ENCODE measurements at places on chromosomes 2 and 18. TPM values are rescaled to one million over a fixed set of nuclear protein-coding genes. Genes with fewer than 3 reads are reported as not detected.
A peak's percentile ranks its signal among the peaks of the same experiment; 100 is the strongest.

DNA sequence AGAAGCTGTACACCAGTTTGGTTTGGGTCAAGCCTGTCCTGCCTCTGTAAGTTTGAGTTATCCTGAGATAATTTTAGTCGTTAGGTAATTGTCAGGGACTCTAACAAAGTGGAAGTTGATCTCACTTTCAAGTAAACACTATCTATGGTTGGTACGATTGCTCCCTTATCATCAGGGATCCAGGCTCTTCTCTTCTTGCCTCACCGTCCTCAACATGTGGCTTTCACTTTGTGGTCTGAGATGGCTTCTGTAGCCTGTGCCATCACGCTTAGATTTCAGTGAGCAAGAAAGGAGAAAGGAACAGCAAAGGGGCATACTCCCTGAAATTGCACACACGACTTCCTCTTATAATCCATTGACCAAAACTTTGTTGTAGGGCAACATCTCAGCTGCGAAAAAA lies 115.6 kb downstream of the CTAGE1 start:
- no peak for DNase-seq

DNA sequence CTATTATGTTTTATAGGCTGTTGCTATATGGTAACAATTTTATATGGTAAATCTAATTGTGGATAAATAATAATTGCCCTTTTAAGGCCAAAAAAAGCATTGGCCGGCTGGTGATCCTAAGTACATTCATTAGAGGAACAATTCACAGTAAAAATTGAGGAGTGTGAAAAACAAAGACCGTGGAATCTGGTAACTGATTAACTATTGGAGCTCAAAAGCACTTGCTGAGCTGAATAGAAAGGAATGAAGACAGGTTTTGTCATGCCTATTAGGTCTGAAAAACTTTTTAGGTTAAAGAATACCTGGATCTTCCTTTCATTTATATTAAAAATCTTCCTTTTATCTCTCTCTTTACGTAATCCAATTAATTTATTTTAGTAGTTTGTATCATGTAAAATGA lies 18.5 kb upstream of the RBBP8 start:
- no peak for DNase-seq

DNA sequence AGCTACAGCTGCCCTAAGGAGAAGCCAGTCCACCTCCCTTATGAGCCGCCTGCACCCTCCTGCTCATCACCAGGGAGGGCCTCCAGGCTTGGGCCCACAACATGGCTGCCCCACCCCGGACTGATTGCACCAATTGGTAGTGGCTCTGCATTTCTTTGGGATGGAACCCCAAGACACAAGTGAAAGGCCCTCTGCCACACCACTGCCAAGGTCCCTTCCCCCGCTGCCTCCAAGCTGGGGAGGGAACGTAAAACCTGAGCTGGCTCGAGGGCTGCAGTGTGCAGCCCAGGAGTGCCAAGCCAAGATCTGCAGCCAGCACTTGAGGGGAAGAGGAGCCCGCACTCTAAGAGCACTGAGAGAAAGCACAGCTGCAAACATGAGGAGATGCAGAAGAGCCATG lies 97.3 kb downstream of the EFEMP1 start:
- no peak for DNase-seq

- no peak for DNase-seq
Observed at GRCh38 chr18:41992703-41993102, 37.7 kb downstream of the PIK3C3 start.

DNA sequence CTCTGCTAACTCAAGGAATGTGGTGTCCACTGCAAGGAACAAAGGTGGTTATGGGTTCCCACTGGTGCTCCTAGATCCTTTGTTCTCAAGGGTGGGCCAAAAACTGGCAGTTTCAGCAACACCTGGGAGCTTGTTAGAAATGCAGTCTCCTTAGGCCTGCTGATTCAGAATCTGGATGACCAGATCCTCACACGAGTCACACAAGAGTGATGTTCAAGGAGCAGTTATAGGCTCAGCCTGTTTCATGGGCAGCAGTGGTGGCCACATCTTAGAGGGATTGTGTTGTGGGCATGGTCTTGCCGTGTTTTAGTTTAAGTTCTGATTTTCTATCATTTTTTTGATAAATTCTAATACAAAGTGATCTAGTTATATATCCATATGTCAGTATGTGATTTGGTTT lies 28.7 kb upstream of the MGAT5 start:
- no peak for DNase-seq

DNA sequence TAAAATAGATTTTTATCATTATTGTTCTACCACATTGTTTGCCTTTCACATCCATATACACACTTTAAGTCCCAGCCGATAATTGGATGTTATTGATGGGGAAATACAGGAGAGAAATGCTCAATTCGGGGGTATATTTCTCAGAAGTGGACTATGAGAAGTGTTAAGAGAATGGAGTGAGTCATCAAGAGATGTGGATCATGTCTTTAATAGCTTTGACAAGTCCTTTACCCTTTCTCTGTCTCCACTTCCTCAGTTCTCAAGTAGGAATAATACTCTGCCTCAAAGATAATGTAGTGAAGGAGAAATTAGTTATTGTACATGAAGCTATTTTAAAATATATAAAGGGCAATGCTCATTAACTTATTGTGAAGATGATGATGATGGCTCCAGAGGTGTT lies 1017.6 kb upstream of the PIK3C3 start:
- DNase-seq: no peak

DNA sequence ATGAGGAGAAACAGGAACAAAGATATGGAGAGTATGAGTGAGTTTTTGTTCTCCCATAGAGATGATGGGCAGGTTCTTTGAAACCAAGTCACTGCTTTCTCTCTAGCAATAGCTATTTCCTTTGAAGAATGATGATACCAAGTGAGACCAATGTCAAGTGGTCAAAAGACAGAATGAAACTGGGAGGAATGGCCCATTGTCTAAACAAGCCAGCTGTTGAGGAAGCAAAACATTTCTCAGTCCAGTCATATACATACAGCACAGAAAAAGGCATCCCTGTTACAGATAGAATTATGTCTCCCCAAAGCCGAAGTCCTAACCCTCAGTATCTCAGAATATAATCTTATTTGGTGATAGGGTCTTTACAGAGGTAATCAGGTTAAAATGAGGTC lies 66.1 kb upstream of the EPC2 start:
- DNase-seq: no peak

GRCh38 chr2:127086990-127087790 lies 19.8 kb downstream of the BIN1 start:
- peak; percentile 50 for DNase-seq

- no peak for DNase-seq
Observed at GRCh38 chr2:111143107-111143842, 22.6 kb downstream of the BCL2L11 start.

DNA sequence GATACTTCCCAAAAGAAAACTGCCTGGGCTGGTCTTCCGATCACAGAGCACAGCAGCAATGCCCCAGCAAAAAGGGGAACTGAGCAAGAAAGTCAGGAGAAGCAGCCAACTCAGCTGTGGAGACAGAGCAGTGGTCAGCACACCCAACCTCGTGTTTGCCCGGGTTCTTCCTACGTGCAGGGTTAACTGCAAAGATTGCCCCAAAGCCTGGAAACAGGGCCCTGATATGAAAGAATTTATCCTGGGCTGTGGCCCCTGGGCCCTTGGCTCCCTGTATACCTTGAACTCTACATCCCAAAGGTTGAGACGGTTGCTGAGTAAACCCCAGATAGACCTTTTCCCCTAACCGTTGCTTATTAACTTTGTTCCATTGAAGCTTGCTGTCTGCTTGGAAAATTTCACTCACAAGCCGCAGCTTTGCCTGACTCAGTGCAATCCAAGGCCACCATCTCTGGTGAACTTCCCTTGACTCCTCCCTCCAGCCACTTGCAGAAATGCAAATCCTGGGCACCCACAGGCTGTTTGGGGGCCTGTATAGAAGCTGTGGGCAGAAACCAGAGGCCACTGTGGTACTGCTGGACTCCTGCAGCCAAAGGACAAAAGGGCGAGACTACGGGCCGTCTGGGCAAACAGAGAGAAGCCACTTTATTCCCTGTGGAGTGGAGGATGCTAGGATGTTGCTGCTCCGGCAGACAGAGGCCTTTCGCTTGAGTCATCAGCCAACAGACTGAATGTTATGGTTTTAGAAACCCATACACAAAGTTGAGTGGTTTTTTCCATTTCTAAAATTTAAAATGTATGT lies 18.2 kb downstream of the NRP2 start:
- peak; percentile 92 for DNase-seq

DNA sequence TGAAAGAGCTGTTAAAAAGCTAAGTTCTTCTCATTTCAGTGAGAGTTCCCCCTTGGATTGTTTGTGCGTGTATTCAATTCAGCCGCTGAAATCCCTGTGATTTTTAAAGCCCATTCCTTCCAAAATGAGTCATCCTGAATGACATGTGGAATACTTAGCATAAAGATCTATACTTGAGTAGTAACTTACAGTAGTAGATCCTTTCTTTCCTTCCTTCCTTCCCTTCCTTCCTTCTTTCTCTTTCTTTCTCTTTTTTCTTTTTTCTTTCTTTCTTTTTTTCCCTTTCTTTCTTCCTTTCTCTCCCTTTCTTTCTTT lies 18.2 kb upstream of the SOX11 start:
- DNase-seq: no peak

DNA sequence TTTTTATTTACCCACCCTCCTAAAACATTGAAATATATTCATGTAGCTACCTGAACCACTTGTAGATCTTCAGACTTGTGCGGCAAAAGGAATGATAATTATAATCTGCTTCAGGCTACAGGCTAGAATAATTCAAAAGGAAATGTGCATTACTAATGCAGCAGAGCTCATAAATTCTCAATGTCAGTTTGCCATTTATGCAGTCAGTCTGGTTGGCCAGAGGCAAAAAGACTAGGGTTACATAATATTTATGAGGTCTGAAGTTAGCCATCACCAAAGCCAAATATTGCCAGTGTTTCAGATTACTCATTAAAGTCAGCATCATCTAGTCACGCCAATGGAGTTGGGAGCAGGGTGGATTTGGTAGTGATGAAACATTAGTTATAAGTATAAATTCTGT lies 38.9 kb downstream of the METAP1D start:
- DNase-seq: peak; percentile 95

GRCh38 chr2:173741759-173742158 lies 223.4 kb downstream of the SP3 start:
- DNase-seq: peak; percentile 9

- DNase-seq: peak; percentile 11
Observed at GRCh38 chr18:25100418-25100817, 251.5 kb downstream of the ZNF521 start.

The ATP8B1 gene
- 15.8 TPM for polyA plus RNA-seq

The TMEM163 gene
- polyA plus RNA-seq: not detected

The TGFA gene
- polyA plus RNA-seq: 9.7 TPM

The VSNL1 gene
- 0.70 TPM for polyA plus RNA-seq

The OR6B2 gene
- polyA plus RNA-seq: not detected

The CGREF1 gene
- 17.8 TPM for polyA plus RNA-seq

The SMAD7 gene
- 8.4 TPM for polyA plus RNA-seq
